ENCODE measurements at places on chromosomes 12 and 14.

GRCh38 chr14:86639146-86639545, 1109.2 kb downstream of the FLRT2 start:
- no peak for DNase-seq

- no peak for DNase-seq
Measured at GRCh38 chr12:89702503-89702902, 6.1 kb downstream of the ATP2B1 start.

DNA sequence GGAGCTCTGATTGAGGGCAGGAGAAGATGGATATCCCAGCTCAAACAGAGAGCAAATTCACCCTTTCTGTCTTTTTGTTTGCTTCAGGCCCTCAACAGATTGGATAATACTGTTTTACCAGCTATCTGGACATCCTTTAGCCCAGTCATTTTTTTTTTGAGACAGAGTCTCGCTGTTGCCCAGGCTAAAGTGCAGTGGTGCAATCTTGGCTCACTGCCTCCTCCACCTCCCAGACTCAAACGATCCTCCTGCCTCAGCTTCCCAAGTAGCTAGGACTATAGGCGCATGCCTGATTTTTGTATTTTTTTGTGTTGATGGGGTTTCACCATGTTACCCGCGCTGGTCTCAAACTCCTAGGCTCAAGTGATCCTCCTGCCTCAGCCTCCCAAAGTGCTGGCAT, 40.8 kb downstream of the ARF6 start:
- DNase-seq, result no peak

DNA sequence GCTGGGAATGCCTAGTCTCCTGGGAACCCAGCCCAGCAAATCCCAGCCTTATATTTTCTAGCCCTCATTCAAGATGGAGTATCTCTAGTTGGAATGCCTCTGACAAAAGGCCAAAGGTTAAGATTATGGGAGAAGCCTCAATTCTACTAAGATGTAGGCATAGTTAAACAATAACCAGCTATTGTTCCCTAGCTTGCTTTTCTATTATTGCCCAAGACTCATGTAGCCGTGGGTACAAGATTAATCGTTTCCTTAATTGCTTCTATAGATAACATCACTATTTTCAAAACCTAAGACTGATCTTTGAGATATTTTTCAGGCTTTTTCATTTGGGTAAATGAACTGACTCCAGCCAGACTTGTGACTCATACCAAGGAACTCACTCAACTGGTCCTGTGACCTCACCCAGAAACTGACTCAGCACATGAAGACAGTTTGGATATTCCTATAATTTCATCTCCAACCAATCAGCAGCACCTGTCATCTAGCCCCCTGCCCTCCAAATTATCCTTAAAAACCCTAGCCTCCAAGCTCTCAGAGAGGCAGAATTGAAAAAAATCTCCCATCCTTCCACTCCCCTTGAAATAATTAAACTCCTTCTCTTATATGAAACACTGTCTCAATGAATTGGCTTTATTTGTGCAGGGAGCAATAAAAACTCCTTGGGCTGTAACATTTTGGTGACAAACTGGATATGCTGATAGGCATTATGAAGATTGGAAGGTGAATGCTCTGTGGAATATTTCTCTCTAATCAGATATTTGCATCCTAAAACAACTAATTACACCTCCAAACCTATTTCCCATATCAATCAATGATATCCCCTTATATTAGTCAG, 589.0 kb downstream of the C12orf50 start:
- no peak for DNase-seq

DNA sequence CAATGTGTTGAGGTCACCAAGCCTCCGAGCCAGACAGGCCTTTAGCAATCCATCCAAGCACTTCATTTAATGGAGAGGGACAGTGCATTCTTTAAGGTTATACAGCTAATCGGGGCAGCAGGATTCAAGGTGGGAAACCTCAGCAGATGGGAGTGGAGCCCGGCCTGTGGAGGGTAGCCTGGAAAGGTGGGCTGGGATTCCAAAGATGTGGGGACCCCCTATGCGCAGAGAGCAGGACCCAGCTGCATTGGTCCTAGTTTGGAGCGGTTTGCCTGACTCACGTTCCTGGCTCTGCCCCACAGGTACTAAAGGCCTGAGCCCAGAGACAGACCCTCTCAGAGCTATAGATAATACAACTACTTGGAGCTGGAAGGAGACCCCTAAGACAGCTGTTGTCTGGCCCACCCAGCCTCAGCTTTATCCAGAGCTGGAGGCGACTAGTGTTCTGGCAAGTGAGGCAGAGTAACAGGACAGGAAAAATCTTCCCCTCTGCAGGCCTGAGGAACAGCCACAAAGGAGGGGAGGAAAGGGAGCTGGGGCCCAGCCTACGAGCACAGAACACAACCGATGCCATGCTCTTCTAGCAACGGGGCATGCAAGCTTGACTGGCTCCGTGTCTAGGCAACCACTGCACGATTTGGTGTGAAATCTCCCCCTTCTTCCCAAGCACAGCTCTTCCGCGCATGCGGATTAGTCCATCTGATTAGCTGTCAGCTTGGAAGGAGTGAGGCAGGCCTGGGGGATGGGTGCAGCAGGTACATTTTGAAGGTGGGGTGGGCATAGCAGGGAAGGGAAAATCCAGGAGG, 1.1 kb upstream of the MYH7 start:
- DNase-seq, result peak; percentile 46

DNA sequence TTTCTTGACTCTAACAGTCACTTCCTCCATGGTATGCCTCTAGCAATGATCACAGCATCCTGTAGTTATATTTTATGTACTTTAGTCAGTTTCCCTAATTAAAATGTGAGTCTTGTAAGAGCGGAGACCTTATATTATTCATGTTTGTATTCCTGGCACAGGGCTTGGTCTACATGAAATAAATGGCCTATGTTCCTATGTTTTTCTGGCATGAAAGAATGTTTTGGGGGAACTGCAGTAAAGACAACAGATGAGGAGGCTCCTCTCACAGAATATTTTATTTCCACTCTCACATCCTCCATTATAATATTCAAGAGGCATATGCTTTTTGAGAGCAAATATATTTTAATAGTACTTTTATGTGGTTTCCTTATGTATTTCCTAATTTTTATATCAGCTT, 429.8 kb upstream of the PDE3A start:
- no peak for DNase-seq
